Cerebellar nuclear complex (tissue), 1 donor: ENCODE measurements at places on chromosomes 5 and 9.
A peak's percentile ranks its signal among the peaks of the same experiment; 100 is the strongest.

- peak; percentile 23 for DNase-seq
These were observed 4.5 kb downstream of the LRRTM2 start for GRCh38 chr5:138870611-138871010.

DNA sequence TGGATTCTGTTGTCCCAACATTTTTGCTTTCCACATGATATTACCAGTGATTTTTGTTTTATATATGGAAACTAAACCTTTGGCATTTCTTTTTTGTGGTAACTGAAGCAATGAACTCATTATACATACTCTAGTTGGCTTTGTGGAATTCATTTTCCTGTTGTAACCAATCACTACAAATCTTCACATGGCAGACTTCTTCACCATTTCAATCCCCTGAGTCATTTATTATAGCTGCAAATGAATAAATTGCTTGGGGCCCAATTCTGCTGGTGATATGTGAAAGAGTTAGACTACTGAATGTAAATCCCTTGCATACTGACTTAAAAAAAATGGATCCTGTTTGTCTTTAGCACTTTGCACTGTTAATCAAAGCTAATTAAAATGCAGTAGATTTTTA is 1709.6 kb upstream of the WWC1 start:
- DNase-seq, result no peak

- no peak for DNase-seq
These were observed 488.0 kb downstream of the RASEF start for GRCh38 chr9:82574911-82575310.

GRCh38 chr5:41906151-41906550 is 2.0 kb downstream of the RIMOC1 start:
- DNase-seq, result no peak

GRCh38 chr5:109327570-109327969 is 82.2 kb downstream of the PJA2 start:
- no peak for DNase-seq

GRCh38 chr5:128441941-128442350 is 96.1 kb downstream of the FBN2 start:
- no peak for DNase-seq

DNA sequence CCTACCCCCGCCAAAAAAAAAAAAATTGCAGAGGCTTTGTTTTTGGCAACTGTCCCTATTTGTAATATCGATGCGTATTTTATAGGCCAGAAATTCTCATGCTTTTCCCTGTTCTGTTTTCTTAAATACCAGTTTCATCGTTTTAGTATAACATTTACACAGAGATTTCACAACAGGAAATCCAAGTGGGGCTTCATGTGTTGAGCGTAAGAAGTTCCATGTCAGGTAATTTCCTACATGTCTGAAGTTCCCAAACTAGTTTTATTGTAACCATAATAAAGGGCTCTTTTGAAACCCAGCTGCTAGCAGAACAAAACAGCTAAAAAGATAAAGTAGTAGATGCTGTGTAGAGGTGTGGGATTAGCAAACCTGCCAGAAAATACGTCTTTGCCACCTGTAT is 4.2 kb downstream of the SMC5 start:
- no peak for DNase-seq

- no peak for DNase-seq
These were observed 58.3 kb downstream of the SVEP1 start for GRCh38 chr9:110521206-110521605.

DNA sequence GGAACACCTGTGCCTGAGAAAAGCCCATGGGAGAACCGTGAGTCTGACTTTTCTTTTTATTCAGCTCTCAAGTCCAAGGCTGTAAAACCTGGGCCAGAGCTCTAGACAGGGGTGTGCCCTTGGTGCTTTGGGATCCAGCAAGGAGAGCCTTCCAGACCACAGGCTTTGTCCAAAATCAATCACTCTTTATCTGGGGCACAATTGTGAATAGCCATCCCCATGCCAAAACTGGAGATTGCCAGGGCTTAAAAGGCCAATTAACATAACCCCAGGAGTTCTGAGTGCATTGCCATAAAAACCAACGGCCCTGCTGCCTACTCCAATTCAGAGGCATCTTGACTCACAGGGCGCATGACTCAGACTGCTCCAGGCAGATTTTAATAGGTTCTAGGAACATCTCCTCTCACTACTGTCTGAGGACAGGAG is 391.8 kb downstream of the ARHGEF28 start:
- DNase-seq, result no peak
